ENCODE measurements at places on chromosomes 4 and X.

DNA sequence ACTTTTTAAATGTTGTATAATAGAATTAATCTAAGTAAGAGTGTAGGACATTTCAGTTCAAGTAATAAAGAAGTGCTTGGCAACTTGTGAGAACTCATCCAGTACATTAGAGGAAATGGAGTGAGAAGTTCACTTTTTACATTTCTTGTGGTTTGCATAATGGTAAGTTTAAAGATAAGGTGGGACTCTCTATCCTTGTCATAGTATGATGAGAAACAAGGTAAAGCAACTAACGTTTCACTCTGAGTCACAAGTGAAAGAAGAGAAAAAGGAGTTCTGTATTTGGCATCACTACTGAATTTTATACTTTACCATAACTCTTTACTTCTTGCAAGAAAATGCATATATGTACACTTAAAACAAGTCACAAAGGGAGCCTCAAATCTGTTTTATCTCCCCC is 219.4 kb downstream of the SLC4A4 start:
- DNase-seq = no peak

DNA sequence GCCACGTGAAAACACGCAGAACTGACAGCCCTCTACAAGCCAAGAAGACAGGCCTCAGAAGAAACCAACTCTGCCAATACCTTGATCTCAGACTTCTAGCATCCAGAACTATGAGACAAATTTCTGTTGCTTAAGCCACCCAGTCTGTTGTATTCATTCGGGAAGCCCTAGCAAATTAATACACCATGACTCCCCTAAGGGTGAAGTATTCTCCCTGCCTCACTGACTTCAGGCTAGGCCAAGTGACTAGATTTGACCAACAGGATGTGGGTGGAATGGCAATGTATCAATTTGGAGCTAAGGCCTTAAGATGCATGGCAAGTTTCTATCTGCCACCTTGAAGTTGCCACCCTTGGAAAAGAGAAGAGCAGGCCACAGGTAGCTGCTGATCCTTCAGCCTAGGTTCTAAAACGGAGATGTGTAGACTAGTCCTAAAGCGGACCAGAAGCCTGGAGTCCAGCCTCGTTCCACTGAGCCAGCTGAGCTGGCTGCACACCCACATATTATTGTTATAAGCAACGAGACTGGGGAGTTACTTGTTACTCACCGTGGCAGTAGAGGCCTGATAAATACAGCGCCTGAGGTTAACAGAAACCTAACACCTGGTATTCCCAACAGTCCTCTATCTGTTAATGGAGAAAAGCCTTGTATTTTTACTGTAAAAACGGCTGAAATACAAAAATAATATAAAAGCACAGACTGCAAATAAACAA is 16.4 kb downstream of the SCARB2 start:
- DNase-seq = no peak

GRCh38 chr4:141642711-141643110 is 6.3 kb downstream of the IL15 start:
- no peak for DNase-seq

DNA sequence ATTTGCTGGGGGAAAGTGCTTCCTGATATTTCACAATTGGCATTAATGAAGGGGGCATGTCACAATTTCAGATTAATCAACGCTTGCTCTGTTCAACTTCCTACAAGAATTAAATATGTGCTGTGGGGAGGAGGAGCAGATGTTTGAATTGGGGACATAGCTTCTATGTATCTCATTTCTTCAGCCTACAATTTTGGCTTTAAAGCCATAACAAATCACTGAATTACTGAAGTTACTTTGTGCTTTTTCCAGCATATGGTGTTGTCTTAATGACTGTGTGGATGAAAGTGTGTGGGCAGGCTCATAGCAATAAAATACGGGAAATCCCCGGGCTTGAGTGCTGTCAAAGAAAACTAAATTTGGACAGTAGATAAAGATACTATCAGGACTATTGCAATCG is 813 bp downstream of the TLR7 start:
- DNase-seq = no peak

Data from SHP77 treated with DMSO at 0.1 percent for 48 hours (cell line).